Umbilical cord (tissue), 2 donors: ENCODE measurements at places on chromosomes 12 and 14. TPM values are rescaled to one million over a fixed set of nuclear protein-coding genes. Genes with fewer than 3 reads are reported as not detected.

The HOXC12 gene
- not detected for total RNA-seq

The PLEKHH1 gene
- 3.4 TPM for total RNA-seq

The ACVRL1 gene
- total RNA-seq, result 37.6 TPM

The RFX4 gene
- 2.2 TPM for total RNA-seq

The CELA1 gene
- total RNA-seq, result not detected

The C12orf75 gene
- 94.9 TPM for total RNA-seq

The ZNF84 gene
- 40.0 TPM for total RNA-seq

The KLRC1 gene
- total RNA-seq, result 3.9 TPM

The FOXG1 gene
- 0.24 TPM for total RNA-seq

DNA sequence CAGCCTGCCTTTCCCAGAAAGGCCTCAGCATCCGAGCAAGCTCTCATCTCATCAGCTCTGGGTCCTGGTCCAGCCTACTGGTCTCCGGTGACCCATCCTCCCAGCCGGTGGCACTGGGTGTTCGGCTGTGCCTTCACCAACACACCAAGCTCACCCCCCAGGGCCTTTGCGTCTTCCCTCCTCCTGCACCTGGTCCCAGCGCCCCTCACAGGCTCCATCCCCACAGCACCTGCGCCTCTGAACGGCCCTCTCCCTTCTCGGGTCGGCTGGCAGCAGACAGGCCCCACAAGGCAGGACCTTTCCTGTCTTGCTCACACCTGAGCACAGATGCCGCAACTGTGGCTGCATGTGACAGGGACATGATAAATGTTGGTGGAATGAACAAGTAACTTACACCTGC lies 13.1 kb downstream of the P2RX2 start:
- DNase-seq, result no peak

DNA sequence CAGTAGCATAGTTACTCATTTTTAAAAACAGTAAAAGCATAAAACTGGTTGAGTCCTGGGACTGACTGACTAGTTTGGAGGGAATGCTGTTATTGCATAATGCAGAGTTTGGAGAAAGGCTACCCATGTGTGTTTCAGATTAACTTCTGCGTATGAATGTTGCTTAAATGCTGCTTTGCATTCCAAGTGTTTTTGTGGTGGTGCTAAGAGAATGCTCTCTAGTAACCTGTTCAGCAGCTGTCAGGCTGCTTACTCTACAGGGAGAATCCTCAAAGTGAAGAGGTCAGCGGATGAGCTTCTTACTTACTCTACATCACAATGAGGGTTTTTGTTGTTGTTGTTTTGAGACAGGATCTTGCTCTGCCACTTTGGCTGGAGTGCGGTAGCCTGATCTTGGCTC lies 4.3 kb downstream of the DLST start:
- no peak for DNase-seq

DNA sequence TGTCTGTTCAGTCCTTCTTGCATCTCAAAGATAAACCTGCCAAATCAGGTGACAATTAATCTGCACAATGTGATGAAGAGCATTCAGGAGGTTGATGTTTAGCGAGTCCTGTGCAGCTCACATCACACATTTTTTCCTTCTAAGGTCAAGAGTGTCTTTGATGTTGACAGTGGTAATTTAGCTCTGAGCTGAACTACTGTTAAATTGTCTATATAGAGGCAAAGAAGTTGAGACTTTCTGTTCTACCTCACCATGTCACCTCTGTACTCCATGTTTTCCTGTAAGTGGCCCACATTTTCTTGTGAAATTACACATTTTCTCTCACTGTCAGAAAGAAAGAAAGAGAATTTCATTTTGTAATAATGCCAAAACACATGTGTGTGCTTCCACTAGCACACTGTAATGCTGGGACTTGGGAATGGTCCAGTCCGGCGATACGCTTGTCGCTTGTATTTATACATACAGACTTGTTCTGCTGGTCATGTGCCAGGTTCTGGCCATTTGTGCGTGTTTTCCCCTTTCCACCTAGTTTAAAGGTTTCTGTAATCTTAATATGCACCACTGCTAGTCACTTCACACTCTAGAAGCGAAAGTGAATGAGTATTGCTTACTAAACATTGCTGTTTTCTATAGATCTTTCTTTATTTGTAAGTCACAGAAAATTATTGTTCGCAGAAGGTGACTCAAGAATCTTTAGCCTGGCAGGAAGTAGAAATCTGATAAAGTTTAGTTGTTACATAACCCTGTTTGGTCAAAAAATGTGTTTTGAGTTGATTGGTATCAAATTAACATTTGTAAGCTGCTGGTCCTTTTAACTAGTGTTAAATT lies 328.9 kb downstream of the TMTC2 start:
- no peak for DNase-seq

DNA sequence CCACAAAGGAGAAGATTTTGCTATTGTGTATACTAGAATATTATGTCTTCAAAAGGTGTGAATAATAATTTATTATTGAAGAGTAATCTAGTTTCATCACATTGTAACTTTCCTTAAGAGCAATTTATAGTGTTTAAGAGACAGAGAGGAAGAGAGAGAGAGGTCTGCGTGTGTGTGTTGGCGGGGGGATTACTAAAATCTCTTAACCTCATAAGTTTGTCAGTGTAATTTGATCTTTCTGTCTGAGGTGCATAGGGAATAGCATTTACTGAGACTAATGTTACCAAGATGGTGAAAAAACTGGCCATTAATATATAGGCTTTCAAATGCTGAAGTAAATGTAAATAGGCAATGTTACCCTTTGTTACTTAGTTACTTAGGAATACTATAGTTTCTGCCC lies 48.2 kb upstream of the BTG1 start:
- DNase-seq, result no peak

GRCh38 chr14:22766457-22767322 lies at the start of gene OXA1L:
Gene OXA1L, plus strand, starts transcription at chr14:22766688. Its CDS starts 14 bp downstream, at chr14:22766702.
- DNase-seq, result peak; percentile 99

- no peak for DNase-seq
These were observed 463.2 kb upstream of the MGAT4C start for GRCh38 chr12:86719381-86719780.

DNA sequence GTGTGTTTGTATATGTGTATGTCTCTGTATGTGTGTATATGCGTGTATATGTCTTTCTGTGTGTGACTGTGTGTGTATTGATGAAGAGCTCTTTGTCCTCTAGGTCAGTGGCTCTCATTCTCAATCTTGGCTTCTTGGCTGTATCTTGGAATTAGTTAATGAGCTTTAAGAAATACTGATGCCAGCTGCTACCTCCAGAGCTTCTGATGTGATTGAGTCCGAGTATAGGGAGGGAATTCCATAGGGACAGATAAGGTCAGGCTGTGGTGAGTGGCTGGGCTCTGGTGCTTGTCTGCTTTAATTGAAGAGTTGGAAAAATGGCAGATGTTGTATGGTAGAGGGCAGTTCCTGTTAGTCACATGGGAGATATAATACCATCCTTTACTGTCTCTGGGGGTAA lies 140.1 kb downstream of the C12orf75 start:
- no peak for DNase-seq

DNA sequence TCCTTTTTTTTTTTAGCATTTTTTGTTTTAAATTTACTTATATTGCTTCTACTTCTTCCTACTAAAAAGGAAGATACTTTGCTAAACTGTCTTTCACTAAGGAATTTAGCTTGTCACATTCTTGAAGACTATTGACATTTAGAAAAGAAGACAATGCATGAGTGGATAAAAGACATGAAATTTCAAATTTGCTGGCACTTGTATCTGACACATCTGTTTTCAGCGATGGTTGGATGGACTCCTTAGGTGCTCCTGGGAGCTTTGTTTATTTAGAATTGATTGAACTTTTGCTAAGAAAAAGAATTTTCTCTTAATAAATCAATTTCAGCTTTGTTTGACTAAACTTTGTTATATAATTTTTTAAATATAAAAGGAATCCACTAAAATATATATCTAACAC lies 3.3 kb upstream of the KERA start:
- no peak for DNase-seq

DNA sequence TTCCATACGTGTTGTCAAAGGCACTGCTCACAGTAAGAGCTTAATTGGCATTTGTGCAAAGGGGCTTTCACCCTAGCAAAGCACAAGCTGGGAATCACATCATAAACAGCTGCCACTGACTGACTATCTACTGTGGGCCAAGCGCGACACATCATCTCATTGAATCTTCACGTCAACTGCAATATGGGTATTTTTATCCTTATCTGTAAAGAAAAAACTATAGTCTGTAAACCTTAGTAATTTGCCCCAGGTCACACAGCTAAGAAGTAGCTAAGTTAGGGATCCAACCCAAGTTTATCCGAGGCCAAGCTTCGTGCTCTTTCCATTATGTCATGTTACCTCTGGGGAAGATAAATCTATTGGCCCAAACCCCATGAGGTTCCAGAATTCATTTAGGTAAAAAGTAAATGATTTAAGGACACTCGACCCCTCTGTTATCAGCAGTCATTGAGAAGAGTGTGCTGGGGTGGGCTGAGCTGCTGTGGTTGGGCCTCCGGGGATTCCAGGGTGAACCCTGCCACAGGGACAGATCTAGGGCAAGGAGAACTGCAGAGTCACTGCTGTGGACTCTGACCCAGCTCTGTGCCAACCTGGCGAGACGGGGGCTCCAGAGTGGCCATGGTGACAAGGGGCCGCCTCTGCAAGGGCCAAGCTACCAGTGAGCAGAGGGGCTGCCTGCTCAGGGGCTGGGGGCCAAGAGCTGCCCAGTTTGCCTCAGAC lies 27.6 kb downstream of the NCKAP5L start:
- no peak for DNase-seq

- no peak for DNase-seq
These were observed 2.6 kb downstream of the CYP46A1 start for GRCh38 chr14:99686557-99687283.

DNA sequence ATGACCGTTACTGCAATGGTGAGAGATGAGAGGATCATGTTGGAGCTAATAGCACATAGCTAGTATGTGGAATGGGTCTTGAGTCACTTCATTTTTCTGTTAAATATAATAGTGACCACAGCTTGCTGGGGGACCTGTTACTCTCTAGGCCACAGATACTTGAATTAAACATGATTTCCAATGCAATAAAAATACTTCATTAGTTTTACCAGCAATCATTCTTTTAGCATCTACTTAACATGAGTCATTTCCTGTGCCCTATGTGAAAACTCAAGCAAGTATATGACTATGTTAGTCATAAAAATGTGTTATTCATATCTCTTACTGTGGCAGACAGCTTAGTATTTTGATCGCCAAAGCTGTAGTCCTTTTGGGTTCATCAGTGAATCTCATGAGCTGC lies 798.8 kb downstream of the SLC16A7 start:
- DNase-seq, result no peak

- DNase-seq, result no peak
These were observed 29.7 kb upstream of the SFSWAP start for GRCh38 chr12:131681257-131681620.

DNA sequence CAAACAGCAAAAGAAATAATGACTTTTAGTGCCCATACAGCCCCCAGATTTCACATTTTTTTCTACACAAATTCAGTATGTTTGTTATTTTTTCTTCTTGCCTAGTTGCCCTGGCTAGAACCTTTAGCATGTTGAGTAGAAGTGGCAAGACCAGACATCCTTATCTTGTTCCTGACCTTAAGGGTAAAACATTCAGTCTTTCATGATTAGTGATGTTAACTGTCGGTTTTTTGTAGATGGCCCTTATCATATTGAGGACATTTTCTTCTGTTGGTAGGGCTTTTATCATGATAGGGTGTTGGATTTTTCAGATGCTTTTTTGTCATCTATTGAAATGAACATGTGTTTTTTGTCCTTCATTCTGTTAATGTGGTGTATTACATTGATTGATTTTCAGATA lies 17.1 kb downstream of the IRAK3 start:
- no peak for DNase-seq

- no peak for DNase-seq
These were observed 33.8 kb downstream of the ZFYVE21 start for GRCh38 chr14:103749452-103749851.

DNA sequence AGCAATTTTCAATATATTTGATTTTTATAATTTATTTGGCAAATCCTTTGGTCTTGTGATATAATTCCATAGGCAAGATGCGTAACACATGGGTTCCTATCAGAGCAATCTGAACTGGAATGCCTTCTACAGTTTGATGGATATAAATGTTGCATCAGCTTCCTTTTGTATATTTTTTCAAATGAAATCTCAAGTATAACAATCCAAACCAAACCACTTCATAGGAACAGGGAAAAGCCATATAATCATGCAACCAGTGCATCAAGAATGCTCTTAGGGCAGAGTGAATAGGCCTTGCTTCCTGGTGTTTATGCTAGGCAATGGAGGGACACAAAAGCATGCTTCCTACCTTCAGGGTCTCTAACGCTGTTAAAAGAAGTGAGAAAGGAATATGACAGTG lies 34.5 kb downstream of the EFCAB11 start:
- no peak for DNase-seq

DNA sequence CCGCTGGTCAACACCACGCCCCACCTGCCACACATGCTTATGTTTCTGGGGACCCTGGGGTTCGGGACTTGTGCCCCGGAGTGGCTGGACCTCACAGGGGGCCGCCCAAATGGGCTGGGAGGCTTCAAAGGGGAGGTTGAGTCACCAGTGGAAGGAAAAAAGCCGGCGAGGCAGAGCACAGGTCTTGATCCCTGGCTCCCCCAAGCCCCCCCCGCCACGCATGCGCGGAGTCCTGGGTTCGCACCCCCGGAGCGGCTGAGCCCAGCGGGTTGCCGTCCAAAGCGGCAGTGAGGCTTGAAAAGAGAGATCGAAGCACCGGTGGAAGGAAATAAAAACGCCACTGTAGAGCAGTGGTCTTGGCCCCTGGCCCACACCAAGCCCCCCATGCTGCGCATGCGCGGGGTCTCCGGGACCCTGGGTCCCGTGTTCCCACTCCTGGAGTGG lies 313.5 kb downstream of the ALG10 start:
- no peak for DNase-seq

DNA sequence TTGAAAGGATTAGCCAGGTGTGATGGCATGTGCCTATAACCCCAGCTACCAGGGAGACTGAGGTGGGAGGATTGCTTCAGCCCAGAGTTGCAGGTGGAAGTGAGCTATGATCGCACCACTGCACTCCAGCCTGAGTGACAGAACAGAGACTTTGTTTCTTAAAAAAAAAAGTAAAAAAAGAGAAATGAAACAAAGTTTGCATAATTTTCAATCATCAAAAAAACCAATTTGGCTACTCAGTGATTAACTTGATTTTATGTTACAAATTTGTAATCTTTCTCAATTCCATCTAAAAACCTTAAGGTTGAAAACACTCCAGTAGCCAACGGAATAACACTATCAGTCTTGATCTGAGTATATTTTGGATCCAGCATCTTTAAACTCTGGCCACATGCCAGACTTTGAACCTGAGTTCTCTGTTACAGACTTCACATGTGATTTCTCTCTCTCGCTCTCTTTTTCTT lies 12.6 kb upstream of the DENND5B start:
- DNase-seq, result no peak

DNA sequence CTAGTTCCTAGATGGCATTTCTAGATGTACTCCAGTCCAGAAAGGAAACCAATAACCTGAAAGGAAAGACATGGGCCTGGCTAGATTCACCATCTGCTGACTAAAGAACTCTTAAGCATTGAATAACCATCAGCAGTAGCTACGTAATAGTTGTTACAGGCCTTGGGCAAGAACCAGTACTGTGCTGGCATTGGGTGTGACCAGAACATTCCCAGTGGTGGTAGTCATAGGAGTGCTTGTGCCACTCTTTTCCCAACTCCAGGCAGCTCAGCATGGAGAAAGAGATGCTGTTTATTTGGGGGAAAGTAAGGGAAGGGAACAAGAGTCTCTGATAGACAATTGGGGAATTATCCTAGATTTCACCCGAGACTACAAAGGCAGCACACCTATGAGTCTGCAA lies 333.3 kb downstream of the SLC16A7 start:
- no peak for DNase-seq

- DNase-seq, result no peak
These were observed 85.1 kb downstream of the PITPNM2 start for GRCh38 chr12:123065676-123066383.
